ENCODE measurements at places on chromosomes 6 and 20. TPM values are rescaled to one million over a fixed set of nuclear protein-coding genes. Genes with fewer than 3 reads are reported as not detected.

Gene PCMT1
- total RNA-seq = 114 TPM

Gene E2F3
- total RNA-seq = 6.1 TPM

Gene DSTN
- 361 TPM for total RNA-seq

Gene HLA-DPB1
- total RNA-seq = 0.19 TPM

Gene TREM1
- not detected for total RNA-seq

Gene PSMG4
- 16.8 TPM for total RNA-seq

Gene GPR31
- total RNA-seq = not detected

Gene QRSL1
- total RNA-seq = 13.1 TPM

Gene WFDC10B
- not detected for total RNA-seq

Gene DTNBP1
- 4.3 TPM for total RNA-seq

Gene MRAP2
- total RNA-seq = 7.0 TPM

Gene DEF6
- not detected for total RNA-seq

Gene OTOR
- not detected for total RNA-seq

Gene ZBTB12
- total RNA-seq = 2.7 TPM

Gene PTPRT
- not detected for total RNA-seq

Gene PARD6B
- 0.19 TPM for total RNA-seq

Gene ARMC12
- total RNA-seq = 0.16 TPM

Gene GINS1
- 2.2 TPM for total RNA-seq

Gene CLPSL2
- total RNA-seq = not detected

Gene WFDC2
- not detected for total RNA-seq

Gene SOX18
- not detected for total RNA-seq

Gene MATN4
- total RNA-seq = not detected

Gene SYCP2L
- 0.40 TPM for total RNA-seq

Gene IMPG1
- not detected for total RNA-seq

Gene PPP1R14C
- total RNA-seq = not detected

Gene TUBB2B
- total RNA-seq = 114 TPM

Gene DOK5
- total RNA-seq = 0.96 TPM

Gene RBM24
- 289 TPM for total RNA-seq

Gene CD83
- 0.16 TPM for total RNA-seq

Gene SLC52A3
- total RNA-seq = not detected

Gene KCNQ5
- total RNA-seq = 3.6 TPM

Gene ADAT2
- total RNA-seq = 5.5 TPM

Gene OR12D3
- total RNA-seq = not detected

Gene DEFB124
- total RNA-seq = not detected

Gene C4A
- 4.2 TPM for total RNA-seq

Gene MCHR2
- total RNA-seq = not detected

Gene SIRPB1
- total RNA-seq = 0.19 TPM

Gene FERMT1
- 2.6 TPM for total RNA-seq

Gene SIM1
- 29.7 TPM for total RNA-seq

Gene CPXM1
- total RNA-seq = not detected

Gene TMEM217
- 0.35 TPM for total RNA-seq

Gene ZNF165
- 0.78 TPM for total RNA-seq

Gene MOG
- not detected for total RNA-seq

Gene PLN
- total RNA-seq = 0.10 TPM

Gene GPR6
- not detected for total RNA-seq

Gene CLPSL1
- not detected for total RNA-seq

Gene AGER
- 0.86 TPM for total RNA-seq

Gene FRK
- 10.1 TPM for total RNA-seq

Gene SMPDL3A
- total RNA-seq = 13.6 TPM

Gene EDN3
- not detected for total RNA-seq

Gene GCM1
- total RNA-seq = not detected

Measured in myocyte (in vitro differentiated cells).